ENCODE measurements at places on chromosomes 7 and 10. TPM values are rescaled to one million over a fixed set of nuclear protein-coding genes. Genes with fewer than 3 reads are reported as not detected.
A peak's percentile ranks its signal among the peaks of the same experiment; 100 is the strongest.

- H3K36me3 ChIP-seq: no peaks in the 10 kb centered on the region
- no peak overlapping the region for H3K27ac ChIP-seq
- no peak for DNase-seq
- H3K4me1 ChIP-seq: no peaks in the 10 kb centered on the region
- H3K4me3 ChIP-seq: no peak overlapping the region
- no peaks in the 10 kb centered on the region for H3K27me3 ChIP-seq
Measured at GRCh38 chr7:54392935-54393334, 149.2 kb upstream of the VSTM2A start.

DNA sequence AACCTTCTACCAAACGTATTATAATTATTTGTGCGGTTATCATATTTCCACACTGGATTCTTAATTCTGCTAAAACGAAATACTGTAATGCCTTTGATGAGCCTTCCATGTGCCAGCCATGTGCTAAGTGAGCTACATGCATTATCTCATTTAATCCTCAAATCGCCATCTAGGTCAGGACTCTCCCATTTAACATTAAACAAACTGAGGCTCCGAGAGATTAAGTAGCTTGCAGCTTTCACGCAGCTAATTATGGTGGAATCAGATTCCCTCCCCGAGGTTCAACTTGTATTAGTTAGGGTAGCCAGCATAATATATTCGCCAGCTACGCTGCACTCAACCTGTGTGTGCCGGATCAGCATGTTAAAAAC, 798 bp upstream of the TSPAN33 start:
- H3K4me1 ChIP-seq: peaks cover 9% of the 10 kb centered on the region
- peaks cover 29% of the 10 kb centered on the region for H3K27me3 ChIP-seq
- H3K4me3 ChIP-seq: peak overlapping the region; percentile 73

- peaks cover 9% of the 10 kb centered on the region for H3K27me3 ChIP-seq
- H3K36me3 ChIP-seq: no peaks in the 10 kb centered on the region
- H3K4me3 ChIP-seq: no peak overlapping the region
- no peak for DNase-seq
- H3K4me1 ChIP-seq: no peaks in the 10 kb centered on the region
- no peak overlapping the region for H3K27ac ChIP-seq
Measured at GRCh38 chr10:62584731-62585130, 210.6 kb downstream of the ZNF365 start.

DNA sequence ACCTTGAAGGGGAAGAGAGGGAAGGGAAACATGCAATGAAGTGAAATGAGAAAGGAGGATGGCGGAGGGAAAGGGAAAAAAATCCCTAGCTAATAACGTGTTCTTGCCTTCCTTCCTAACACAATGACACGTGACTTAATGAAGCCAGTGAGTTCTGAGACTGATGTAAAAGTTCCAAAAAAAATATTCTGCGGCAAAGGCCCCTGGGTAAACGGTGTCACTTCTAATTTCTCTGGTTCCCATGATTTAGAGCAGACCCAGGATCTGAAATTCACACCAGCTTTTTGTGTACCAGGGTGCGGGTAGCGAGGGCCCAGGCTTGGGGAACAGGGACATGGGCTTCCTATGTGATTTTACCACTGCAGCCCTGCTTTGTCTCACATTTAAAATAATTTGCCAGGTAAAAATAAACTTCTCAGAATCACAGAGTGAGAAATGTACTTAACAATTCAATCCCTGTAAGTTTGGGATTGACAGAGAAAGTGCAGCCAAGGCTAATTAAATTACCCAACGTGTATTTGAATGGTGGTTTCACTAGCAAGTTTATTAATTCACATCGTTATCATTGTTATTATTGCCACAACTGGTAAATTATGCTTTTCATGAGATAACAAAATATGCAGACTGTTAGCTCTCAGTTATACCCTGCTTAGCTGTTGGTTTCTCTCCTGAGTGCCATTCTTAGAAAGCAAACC, 182.4 kb downstream of the SEM1 start:
- H3K4me1 ChIP-seq: no peaks in the 10 kb centered on the region
- H3K27ac ChIP-seq: no peak overlapping the region
- DNase-seq: no peak
- H3K4me3 ChIP-seq: no peak overlapping the region
- peaks cover 30% of the 10 kb centered on the region for H3K27me3 ChIP-seq

- no peak overlapping the region for H3K27ac ChIP-seq
- no peaks in the 10 kb centered on the region for H3K36me3 ChIP-seq
- H3K27me3 ChIP-seq: peaks cover 52% of the 10 kb centered on the region
- no peak overlapping the region for H3K4me3 ChIP-seq
Measured at GRCh38 chr7:3068530-3068929, 24.9 kb upstream of the CARD11 start.

DNA sequence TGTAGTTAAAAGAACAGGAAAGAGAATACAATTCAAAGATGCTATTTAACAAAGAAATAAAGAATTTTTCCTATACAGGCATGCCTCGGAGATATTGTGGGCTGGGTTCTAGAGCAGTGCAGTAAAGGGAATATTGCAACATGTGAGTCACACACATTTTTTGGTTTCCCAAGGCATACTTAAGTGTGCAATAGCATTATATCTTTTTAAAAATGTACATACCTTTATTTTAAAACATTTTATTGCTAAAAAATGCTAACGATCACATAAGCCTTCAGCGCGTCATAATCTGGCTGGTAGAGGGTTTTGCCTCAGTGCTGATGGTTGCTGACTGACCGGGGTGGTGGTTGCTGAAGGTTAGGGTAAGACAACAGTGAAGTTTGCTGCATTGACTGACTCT, 54.4 kb downstream of the ESYT2 start:
- H3K36me3 ChIP-seq: peaks cover 8% of the 10 kb centered on the region
- no peak overlapping the region for H3K4me3 ChIP-seq
- DNase-seq: no peak

DNA sequence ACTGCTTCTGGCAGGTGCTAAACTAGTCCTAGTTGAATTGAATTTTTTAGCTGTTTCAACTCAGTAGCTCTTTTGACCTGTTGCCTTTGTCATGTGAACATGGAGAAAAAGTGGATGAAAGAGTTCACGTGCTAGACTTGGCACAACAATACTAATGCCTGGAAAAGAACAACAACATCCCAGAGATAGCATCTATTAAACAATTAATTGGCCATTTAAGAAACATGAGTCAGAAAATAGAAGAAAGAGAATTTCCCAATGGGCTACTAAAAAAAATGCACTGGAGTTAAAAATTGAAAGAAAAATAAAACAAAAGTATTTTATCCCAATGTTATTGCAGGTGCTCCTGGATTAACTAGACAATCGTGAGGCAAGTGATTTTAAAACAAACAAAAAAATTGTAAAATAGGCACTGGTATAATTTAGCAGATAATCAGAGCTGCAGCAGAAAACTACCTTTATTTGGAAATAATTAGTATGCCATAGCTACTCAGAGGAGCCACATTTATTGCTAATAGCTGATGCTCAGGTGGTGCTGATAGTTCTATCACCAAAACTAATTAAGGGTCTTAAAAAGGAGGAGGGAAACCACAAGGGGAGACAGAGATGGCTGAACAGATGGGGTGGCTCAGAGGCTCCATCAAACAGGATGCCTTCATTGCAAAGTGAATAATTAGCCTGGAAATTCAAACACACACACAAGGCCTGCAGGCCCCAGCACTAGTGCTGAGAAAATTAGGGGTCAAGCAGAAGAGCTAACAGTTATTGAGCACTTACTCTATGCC, 17.6 kb downstream of the CCDC71L start:
- H3K36me3 ChIP-seq: no peaks in the 10 kb centered on the region
- H3K27me3 ChIP-seq: no peaks in the 10 kb centered on the region
- no peak overlapping the region for H3K4me3 ChIP-seq
- no peaks in the 10 kb centered on the region for H3K4me1 ChIP-seq
- no peak overlapping the region for H3K27ac ChIP-seq

GRCh38 chr10:127943336-127943910, 36.5 kb downstream of the PTPRE start:
- peaks cover 32% of the 10 kb centered on the region for H3K4me1 ChIP-seq
- H3K27ac ChIP-seq: no peak overlapping the region
- no peak overlapping the region for H3K4me3 ChIP-seq
- H3K27me3 ChIP-seq: no peaks in the 10 kb centered on the region

DNA sequence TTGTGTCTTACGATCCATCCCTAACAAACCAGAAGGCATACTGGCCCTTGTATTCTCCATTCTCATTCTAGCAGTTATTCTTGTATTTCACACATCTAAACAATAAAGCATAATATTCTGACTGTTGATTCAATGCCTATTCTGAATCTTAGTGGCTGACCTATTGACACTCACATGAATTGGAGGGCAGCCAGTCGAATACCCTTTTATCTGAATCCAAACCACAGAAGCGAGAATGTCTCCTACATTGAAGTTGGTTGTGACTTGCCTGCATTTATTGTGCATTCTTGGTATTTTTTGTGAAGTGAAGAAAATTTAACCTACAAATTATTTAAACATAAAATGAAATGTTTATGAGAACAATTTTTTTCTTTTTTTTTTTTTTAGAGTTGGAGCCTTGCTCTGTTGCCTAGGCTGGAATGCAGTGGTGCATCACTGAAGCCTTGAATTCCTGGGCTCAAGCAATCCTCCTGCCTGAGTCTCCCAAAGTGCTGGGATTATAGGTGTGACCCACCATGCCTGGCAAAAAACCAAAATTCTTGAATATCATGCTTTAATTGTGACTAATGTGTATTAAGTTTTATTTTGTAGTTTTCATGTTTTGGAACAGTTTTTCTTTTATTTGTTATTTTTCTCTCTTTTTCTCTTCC, 22.7 kb downstream of the EXOC4 start:
- no peaks in the 10 kb centered on the region for H3K27me3 ChIP-seq
- H3K36me3 ChIP-seq: peaks cover 5% of the 10 kb centered on the region
- no peak overlapping the region for H3K27ac ChIP-seq

DNA sequence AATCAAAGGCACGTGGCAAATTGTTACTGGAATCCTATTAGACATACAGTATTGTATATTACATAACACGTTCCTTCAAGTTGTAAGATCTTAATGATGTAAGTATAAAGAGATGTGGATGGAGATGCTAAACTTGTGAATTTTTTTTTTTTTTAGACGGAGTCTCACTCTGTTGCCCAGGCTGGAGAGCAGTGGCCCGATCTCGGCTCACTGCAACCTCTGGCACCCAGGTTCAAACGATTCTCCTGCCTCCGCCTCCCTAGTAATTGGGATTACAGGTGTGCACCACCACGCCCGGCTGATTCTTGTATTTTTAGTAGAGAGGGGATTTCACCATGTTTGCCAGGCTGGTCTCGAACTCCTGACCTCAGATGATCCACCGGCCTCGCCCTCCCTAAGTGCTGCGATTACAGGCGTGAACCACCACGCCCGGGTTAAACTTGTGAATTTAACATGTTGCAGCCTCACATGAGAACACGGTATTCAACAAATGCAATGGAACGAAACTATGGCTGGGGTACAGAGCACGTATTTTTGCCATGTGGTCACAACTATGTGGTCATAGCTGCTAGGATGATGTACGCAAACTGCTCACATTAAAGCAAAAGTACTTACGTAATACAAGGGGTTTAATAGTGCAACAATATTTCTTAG, 818 bp upstream of the SUPV3L1 start:
- no peaks in the 10 kb centered on the region for H3K27me3 ChIP-seq
- peaks cover 32% of the 10 kb centered on the region for H3K4me1 ChIP-seq
- peak overlapping the region; percentile 99 for H3K4me3 ChIP-seq
- DNase-seq: peak; percentile 29
- peak overlapping the region; percentile 100 for H3K27ac ChIP-seq

DNA sequence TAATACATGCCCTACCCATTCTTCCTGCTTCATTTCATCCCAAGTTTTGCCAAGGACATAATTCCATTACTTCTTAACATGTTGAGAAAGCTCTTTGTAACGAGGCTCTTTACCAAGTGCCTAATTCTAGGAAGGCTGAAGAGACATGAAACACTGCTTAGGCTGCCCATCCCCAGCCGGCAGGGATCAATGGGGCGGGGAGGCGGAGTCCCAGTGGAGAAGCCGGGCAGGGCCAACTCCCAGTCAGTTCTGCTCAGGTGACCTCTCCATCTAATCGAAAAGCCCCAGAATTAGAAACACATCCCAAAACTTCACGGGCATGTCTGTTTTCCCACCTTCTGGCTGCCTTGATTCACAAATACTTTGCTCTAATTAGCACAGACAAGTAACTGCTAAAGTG, 89.5 kb upstream of the LYZL1 start:
- H3K36me3 ChIP-seq: no peaks in the 10 kb centered on the region
- H3K27me3 ChIP-seq: peaks cover 43% of the 10 kb centered on the region
- DNase-seq: no peak
- no peaks in the 10 kb centered on the region for H3K4me1 ChIP-seq
- H3K27ac ChIP-seq: no peak overlapping the region
- H3K4me3 ChIP-seq: no peak overlapping the region

DNA sequence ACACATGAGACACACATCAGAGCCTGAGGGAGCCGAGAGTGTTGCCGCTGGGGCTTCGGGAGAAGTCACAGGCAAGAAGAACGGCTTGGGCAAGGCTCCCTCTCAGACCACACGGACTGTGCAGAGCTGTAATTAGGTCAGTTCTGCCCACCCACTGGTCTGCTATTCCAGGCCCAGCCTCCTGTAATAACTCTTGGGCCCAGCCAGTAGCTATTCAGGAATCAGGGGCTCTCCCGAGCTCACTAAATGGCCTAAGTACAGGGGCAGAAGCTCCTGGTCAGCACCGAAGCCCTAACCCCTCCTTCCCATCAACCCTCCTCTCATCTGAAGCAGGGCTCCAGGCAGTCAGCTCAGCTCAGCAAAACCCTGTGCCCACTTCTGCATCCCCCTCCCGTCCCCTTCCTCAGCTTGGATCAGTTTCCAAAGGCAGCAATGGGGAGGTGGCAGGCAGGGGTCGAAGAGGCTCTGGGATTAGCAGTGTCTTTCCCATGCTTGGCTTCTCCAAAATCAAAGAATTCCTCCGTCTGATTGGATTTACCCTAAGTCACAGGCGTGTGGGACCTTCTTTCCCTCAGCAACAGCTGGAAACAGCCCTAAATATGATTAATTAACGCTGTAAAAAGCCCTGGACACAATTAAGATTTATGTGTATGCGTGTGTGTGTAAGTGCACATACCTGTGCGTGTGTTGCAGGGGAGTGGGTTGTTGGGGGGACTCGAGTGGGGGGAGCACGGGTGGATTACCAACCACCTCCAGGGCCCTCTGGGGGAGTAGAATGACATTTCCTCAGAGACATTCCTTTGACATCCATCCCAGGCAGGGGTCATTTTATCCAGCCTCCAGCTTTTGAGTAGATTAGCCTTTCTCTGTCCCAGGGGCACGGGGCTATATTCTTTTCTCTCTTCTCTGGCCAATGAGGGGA, 48.4 kb upstream of the BTRC start:
- DNase-seq: no peak
- H3K27me3 ChIP-seq: peaks cover 85% of the 10 kb centered on the region
- H3K36me3 ChIP-seq: no peaks in the 10 kb centered on the region
- no peak overlapping the region for H3K27ac ChIP-seq
- peaks cover 13% of the 10 kb centered on the region for H3K4me1 ChIP-seq

- H3K4me3 ChIP-seq: no peak overlapping the region
- H3K27me3 ChIP-seq: no peaks in the 10 kb centered on the region
- DNase-seq: no peak
- no peak overlapping the region for H3K27ac ChIP-seq
Measured at GRCh38 chr10:118139321-118139720, 92.6 kb upstream of the RAB11FIP2 start.

LGI1 gene
- not detected for total RNA-seq

EIF3A gene
- total RNA-seq: 95.3 TPM

RABGEF1 gene
- 12.2 TPM for total RNA-seq

GPC2 gene
- total RNA-seq: 3.2 TPM

COPG2 gene
- total RNA-seq: 19.8 TPM

HOXA13 gene
- 1.6 TPM for total RNA-seq

ZP3 gene
- total RNA-seq: 5.4 TPM

HABP2 gene
- total RNA-seq: 1.0 TPM

ANKRD30A gene
- total RNA-seq: not detected

AKR1C4 gene
- 0.40 TPM for total RNA-seq

KIF11 gene
- total RNA-seq: 33.1 TPM

CLDN15 gene
- 6.4 TPM for total RNA-seq

NUDT1 gene
- 52.2 TPM for total RNA-seq
